ENCODE measurements at places on chromosomes 1 and 21. TPM values are rescaled to one million over a fixed set of nuclear protein-coding genes. Genes with fewer than 3 reads are reported as not detected.
A peak's percentile ranks its signal among the peaks of the same experiment; 100 is the strongest.

- no peaks in the 10 kb centered on the region for H3K36me3 ChIP-seq
- no peak for DNase-seq
- peaks cover 2% of the 10 kb centered on the region for H3K4me1 ChIP-seq
These were observed 175.4 kb downstream of the IGSF21 start for GRCh38 chr1:18282851-18283600.

- peaks cover 4% of the 10 kb centered on the region for H3K4me1 ChIP-seq
- DNase-seq: no peak
- H3K36me3 ChIP-seq: no peaks in the 10 kb centered on the region
- no peak overlapping the region for H3K4me3 ChIP-seq
These were observed 66.3 kb downstream of the CD58 start for GRCh38 chr1:116504308-116505156.

GRCh38 chr21:44074315-44074958 is 32.8 kb upstream of the PWP2 start:
- H3K36me3 ChIP-seq: peaks cover 32% of the 10 kb centered on the region
- H3K4me1 ChIP-seq: no peaks in the 10 kb centered on the region
- peaks cover 4% of the 10 kb centered on the region for H3K27me3 ChIP-seq
- no peak overlapping the region for H3K4me3 ChIP-seq

DNA sequence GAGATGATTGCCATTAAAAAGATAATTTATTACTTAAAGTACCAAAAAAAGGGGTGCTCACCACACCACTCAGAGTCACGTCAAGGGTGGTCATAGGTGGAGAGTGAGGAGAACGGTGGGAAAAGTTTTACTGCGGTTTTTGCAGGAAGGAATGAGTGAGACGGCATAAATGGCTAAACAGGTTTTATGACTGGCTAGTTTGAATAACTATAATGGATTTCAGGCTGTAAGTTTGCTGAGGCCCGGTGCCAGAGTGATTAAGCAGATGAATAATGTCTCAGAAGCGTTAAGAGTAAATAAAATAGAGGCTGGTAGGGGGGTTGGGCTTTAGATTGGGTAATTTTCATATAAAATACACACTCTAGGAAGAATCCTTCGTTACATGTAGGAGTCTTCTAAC is 1337.8 kb downstream of the AMY1C start:
- H3K36me3 ChIP-seq: no peaks in the 10 kb centered on the region
- H3K27me3 ChIP-seq: no peaks in the 10 kb centered on the region
- no peak overlapping the region for H3K4me3 ChIP-seq

- peaks cover 5% of the 10 kb centered on the region for H3K36me3 ChIP-seq
- no peak overlapping the region for H3K27ac ChIP-seq
- DNase-seq: no peak
- H3K27me3 ChIP-seq: peaks cover 2% of the 10 kb centered on the region
These were observed 7.1 kb downstream of the CLIC4 start for GRCh38 chr1:24752305-24752704.

- H3K27ac ChIP-seq: no peak overlapping the region
- no peak for DNase-seq
- H3K4me3 ChIP-seq: no peak overlapping the region
- H3K36me3 ChIP-seq: no peaks in the 10 kb centered on the region
- H3K4me1 ChIP-seq: no peaks in the 10 kb centered on the region
These were observed 36.6 kb downstream of the TNFSF18 start for GRCh38 chr1:173014160-173014559.

DNA sequence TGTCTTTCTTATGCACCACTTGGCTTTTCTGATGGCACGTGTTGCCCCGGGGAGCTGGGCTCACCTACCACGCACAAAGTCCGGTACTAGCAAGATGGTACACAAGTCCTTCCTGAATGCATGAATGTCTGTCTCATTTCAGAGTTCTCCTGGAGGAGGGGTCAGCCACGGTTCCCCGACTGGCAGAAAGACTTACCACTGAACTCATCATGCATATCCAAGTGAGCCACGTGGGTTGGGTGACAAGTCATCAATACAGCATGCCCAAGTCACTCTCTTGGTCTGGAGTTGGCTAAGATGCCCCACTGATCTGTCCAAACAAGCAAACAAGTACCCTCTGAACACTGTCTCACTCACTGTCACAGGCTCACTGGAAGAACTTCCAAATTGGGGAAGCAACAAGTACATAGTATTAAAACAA is 28.6 kb upstream of the MX1 start:
- DNase-seq: no peak
- no peak overlapping the region for H3K27ac ChIP-seq
- H3K27me3 ChIP-seq: peaks cover 7% of the 10 kb centered on the region
- H3K4me1 ChIP-seq: peaks cover 12% of the 10 kb centered on the region
- H3K36me3 ChIP-seq: peaks cover 11% of the 10 kb centered on the region

GRCh38 chr1:173176246-173176645 is 30.9 kb downstream of the TNFSF4 start:
- H3K27me3 ChIP-seq: no peaks in the 10 kb centered on the region
- H3K4me3 ChIP-seq: no peak overlapping the region
- peaks cover 3% of the 10 kb centered on the region for H3K36me3 ChIP-seq
- H3K27ac ChIP-seq: no peak overlapping the region
- no peak for DNase-seq

DNA sequence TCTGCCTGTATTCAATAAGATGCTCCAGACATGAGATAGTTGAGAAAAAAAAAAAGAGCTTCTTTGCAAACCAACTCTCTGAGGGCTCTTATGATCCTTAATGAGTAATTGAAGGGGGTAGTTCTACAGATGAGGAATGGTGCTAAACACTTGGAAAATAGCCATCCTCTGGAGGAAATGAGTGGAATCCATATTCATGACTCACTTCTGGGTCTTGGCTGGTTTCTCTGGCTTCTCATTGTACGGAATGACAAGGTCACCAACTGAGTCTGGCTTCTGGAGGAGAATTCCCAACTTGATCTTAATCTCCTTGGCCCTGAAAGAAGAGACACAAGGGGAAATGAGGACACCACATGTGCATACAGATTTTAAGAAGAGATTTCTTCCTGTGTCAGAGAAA is 34.7 kb downstream of the RGS5 start:
- H3K27ac ChIP-seq: no peak overlapping the region
- H3K36me3 ChIP-seq: peaks cover 23% of the 10 kb centered on the region
- H3K27me3 ChIP-seq: no peaks in the 10 kb centered on the region
- no peak overlapping the region for H3K4me3 ChIP-seq

- DNase-seq: no peak
These were observed 553.4 kb downstream of the PLPP3 start for GRCh38 chr1:56025942-56026341.

DNA sequence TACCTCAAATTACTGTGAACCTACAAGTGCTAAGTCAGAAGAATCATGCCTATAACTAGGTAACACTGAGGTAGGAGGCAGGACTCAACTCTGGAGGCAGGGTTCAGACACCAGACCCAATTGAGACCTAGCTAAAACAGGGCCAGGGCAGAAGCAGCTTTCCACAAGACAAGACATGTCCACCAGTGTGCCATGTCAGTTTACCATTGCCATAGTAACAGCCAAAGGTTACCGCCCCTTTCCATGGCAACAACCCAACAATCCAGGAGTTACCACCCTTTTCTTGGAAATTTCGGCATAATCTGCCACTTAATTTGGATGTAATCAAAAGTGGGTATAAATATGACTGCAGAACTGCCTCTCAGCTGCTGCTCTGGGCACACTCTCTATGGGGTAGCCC is 432.3 kb downstream of the DPYD start:
- no peaks in the 10 kb centered on the region for H3K36me3 ChIP-seq
- no peaks in the 10 kb centered on the region for H3K27me3 ChIP-seq
- peaks cover 10% of the 10 kb centered on the region for H3K4me1 ChIP-seq
- no peak overlapping the region for H3K27ac ChIP-seq
- DNase-seq: no peak
- H3K4me3 ChIP-seq: no peak overlapping the region

- H3K36me3 ChIP-seq: peaks cover 7% of the 10 kb centered on the region
- peaks cover 35% of the 10 kb centered on the region for H3K4me1 ChIP-seq
- H3K4me3 ChIP-seq: peak overlapping the region; percentile 85
- H3K27me3 ChIP-seq: peaks cover 6% of the 10 kb centered on the region
- peak; percentile 65 for DNase-seq
These were observed 626 bp upstream of the HLCS start for GRCh38 chr21:36966821-36967768.

- no peaks in the 10 kb centered on the region for H3K4me1 ChIP-seq
- no peak overlapping the region for H3K4me3 ChIP-seq
- no peak for DNase-seq
- H3K27ac ChIP-seq: no peak overlapping the region
- H3K27me3 ChIP-seq: peaks cover 3% of the 10 kb centered on the region
These were observed 16.2 kb downstream of the DRAXIN start for GRCh38 chr1:11707621-11708276.

- peaks cover 7% of the 10 kb centered on the region for H3K27me3 ChIP-seq
- no peaks in the 10 kb centered on the region for H3K36me3 ChIP-seq
These were observed 5.3 kb downstream of the C1orf116 start for GRCh38 chr1:207027206-207027777.

GRCh38 chr1:27237112-27237511 is 2.7 kb downstream of the WDTC1 start:
- DNase-seq: no peak
- H3K36me3 ChIP-seq: peaks cover 3% of the 10 kb centered on the region
- no peak overlapping the region for H3K4me3 ChIP-seq
- peak overlapping the region; percentile 48 for H3K27ac ChIP-seq

DNA sequence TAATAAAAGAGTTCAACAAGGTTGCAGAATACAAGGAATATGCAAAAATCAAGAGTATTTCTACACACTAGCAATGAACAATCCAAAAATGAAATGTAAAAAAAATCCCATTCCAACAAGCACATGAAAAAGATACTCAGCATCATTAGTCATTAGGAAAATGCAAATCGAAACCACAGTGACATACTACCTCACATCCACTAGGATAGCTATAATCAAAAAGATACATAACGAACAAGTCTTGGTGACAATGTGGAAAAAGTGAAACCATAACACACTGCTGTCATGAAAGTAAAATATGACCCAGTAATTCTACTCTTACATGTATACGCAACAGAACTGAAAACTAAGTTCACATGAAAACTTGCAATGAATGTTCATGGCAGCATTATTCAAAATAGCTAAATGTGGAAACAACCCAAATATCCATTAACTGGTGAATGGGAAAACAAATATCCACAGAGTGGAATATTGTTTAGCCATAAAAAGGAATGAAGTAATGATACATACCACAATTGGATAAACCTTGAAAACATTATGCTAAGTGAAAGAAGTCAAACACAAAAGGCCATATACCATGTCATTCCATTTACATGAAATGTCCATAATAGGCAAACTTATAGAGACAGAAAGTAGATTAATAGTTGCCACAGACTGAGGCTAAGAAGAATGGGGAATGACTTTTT is 34.3 kb downstream of the PIK3R3 start:
- H3K27ac ChIP-seq: no peak overlapping the region
- peaks cover 6% of the 10 kb centered on the region for H3K4me1 ChIP-seq
- H3K4me3 ChIP-seq: no peak overlapping the region
- peaks cover 1% of the 10 kb centered on the region for H3K27me3 ChIP-seq
- H3K36me3 ChIP-seq: peaks cover 18% of the 10 kb centered on the region

DNA sequence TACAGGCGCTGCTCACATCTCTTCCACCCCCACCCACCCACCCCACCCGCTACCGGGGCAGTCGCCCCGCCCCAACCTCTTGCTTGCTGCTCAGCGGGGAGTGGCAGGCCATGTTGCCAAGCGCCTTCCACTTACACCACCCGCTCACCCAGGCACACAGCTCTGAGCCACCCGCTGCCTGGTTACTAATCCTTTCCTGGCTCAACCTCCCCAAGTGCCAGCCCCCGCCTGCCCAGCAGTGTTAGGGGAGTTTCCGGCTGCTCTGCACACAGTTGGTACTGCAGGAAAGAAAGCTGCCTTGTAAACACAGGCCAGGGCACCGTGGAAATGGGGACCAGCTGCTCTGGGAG is 56.2 kb downstream of the LACTBL1 start:
- no peak overlapping the region for H3K27ac ChIP-seq
- H3K27me3 ChIP-seq: no peaks in the 10 kb centered on the region
- H3K4me1 ChIP-seq: peaks cover 11% of the 10 kb centered on the region
- DNase-seq: no peak
- no peaks in the 10 kb centered on the region for H3K36me3 ChIP-seq

COL6A1 gene
- 65.5 TPM for total RNA-seq

S100A10 gene
- 241 TPM for total RNA-seq

ZBTB40 gene
- total RNA-seq: 18.9 TPM

SHC1 gene
- 915 TPM for total RNA-seq

IGSF9 gene
- total RNA-seq: 2.2 TPM

DCST1 gene
- not detected for total RNA-seq

MYOM3 gene
- total RNA-seq: 0.59 TPM

RXFP4 gene
- total RNA-seq: not detected

LAMB3 gene
- total RNA-seq: 0.21 TPM

Data from endothelial cell (in vitro differentiated cells).